Stimulated activated CD8-positive, alpha-beta memory T cell treated with anti-CD3 and anti-CD28 coated beads, Interleukin-12 subunit alpha, Interleukin-12 subunit beta, amount 100 ng/mL, for 4 hours (primary cell): ENCODE measurements at places on chromosomes 12 and 14.

DNA sequence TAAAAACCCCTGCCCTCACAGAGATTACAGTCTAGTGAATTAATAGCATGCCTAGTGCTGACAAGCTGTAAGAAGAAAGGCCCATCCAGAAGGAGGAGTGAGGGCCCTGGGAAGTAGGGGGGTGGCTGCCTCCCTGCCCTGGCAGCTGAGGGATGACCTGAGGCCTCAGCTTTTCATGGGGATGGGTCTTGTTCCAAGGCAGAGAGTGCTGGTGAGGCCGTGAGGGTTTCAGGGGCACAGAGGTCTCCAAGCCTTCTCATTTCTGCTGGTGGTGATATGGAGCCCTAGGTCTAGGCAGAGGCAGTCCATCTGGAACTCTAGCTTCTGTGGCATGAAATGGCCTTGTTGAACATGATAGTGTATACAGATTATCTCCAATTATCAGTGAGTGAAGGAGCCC lies 114.4 kb downstream of the ZFP36L1 start:
- no peak for DNase-seq

- no peak for DNase-seq
Observed at GRCh38 chr12:104816845-104817503, 141.1 kb downstream of the SLC41A2 start.

- no peak for DNase-seq
Observed at GRCh38 chr12:70074510-70074909, 168.7 kb upstream of the CNOT2 start.

DNA sequence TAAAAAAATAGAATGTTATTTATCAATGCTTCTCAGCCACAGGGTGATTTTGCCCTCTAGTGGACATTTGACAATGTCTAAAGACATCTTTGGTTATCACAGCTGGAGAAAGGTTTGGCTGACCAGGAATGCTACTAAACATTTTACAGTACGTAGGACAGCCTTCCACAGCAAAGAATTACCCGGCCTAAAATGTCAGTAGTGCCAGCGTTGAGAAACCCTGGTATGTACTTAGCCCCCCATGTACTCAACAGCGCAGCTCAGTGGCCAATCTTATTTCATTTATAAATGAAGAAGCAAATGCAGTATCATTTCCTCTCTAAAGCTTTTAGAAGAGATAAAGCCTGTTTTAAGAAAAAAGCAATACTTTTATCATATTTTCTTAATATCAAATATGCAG lies 5.8 kb downstream of the MARK3 start:
- DNase-seq = no peak

- DNase-seq = no peak
Observed at GRCh38 chr12:51192284-51192671, 19.3 kb upstream of the TFCP2 start.

- no peak for DNase-seq
Observed at GRCh38 chr14:63457498-63457897, 85.7 kb downstream of the PPP2R5E start.

DNA sequence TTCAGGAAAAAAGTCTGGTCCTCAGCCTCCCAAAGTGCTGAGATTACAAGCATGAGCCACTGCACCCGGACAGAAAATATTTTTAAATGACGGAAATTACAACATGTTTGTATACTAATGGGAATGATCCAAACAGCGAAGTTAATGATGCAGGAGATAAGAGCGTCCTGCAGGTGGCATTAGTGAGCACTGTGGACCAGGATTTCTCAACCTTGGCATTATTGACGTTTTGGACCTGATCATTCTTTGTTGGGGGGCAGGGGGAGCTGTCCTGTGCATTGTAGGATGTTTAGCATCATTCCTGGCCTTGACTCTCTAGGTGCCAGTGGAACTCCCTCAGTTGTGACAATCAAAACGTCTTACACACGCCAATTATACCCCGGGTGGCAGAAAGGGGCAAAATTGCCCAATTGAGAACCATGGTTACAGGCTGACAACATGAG lies 34.1 kb downstream of the SCFD1 start:
- no peak for DNase-seq

DNA sequence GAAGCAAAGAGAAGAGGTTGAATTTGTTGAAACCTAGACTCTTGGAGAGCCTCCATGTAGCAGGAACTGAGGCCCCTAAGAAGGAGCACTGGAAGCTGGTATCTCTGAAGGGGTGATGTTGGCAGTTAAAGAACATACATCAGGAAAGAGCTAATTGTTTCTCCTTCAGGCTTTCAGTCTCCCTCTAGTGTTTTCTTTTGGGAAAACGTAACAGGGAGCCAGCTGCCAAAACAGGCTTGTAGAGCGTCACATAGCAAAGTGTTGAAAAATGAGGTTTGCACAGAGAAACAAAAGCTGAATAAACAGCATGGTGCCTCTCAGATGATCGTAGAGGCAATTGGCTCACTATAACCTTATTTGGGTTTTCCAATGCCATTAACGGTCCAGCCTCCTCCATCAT lies 46.9 kb upstream of the CAND1 start:
- no peak for DNase-seq

- DNase-seq = no peak
Observed at GRCh38 chr14:29630566-29631160, 297.0 kb downstream of the PRKD1 start.

DNA sequence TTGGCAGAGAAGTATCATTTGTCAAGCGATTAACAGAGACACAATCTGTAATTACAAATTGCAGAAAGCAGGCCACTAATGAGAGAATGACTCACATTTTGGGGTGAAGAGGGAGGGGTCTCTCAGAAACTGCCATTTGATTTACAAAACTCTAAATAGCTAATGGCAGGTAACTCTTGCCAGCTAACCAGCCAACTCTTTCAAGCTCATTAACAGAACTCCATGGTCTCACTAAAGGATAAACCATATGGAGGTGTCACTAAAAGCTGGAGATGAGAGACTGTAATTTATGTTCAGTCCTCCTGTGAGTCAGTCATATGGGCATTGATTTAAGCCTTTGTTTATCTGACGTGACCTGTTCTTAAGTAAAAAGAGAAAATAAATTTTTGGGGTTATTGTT lies 336.4 kb downstream of the FOXG1 start:
- no peak for DNase-seq

GRCh38 chr12:7667125-7667524 lies 1.4 kb upstream of the APOBEC1 start:
- no peak for DNase-seq
